ENCODE measurements at places on chromosomes 1 and 21.

- DNase-seq = no peak
These were observed 27.4 kb upstream of the HPDL start for GRCh38 chr1:45299296-45299695.

GRCh38 chr1:169546087-169546995, 39.9 kb downstream of the F5 start:
- no peak for DNase-seq

GRCh38 chr21:25176637-25177412, 430.5 kb downstream of the MRPL39 start:
- no peak for DNase-seq

DNA sequence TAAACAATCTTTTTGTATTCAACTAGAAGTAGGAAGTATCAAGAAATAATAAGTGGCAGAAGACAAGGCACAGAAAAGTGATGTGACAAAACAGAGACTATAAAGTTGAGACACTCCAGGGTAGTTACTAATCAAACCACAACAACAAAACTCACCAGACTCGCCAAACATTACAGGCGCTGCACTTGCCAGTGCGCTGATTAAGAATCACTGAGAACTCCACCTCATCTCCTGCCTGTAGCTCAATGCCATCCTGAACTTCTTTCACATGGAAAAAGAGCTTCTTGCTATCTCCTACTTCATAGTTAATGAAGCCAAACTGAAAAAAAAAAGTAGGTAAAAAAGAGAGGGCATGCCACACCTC, 2.8 kb upstream of the NRAS start:
- no peak for DNase-seq

DNA sequence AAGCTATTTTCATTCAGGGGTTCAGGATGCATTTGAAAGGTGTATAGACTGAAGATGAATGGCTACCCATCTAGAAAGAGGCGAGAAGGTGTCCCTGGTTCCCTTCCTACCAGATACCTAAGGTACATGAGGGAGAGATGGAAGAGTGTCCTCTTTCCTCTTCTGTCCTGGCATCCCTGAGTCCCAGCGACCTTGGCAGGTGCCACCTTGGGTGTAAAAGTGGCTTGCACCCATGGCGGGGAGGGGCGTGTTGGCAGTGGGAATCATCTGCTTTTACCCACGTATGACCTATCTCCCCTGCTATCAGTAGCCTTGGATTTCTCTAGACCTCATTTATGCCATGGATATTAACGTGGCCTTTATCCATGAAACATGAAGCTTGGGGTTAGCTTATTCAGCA, 1126.1 kb downstream of the KCNT2 start:
- DNase-seq = no peak

GRCh38 chr21:37737996-37738395, 178.3 kb downstream of the KCNJ6 start:
- no peak for DNase-seq

GRCh38 chr1:214422137-214422671, 129.2 kb downstream of the PTPN14 start:
- no peak for DNase-seq

DNA sequence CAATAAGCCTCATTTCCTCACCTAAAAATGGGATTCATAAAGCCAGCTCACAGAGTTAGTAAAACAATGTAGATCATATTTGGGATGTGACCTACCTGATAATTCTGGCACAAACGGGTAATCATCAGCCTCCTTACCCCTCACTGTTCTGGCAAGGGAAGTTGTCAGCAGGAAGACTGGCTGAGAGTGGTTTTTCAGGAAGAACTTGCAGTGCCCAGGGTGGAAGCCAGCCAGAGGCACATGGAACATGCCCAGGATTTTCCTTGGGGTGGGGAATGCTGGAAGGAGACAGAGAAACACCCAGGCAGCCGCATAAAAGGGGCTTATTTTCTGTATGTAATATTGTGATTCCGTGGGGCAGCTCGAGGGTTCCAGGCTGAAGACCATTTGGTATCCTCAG, 7.7 kb upstream of the SLC5A9 start:
- no peak for DNase-seq

DNA sequence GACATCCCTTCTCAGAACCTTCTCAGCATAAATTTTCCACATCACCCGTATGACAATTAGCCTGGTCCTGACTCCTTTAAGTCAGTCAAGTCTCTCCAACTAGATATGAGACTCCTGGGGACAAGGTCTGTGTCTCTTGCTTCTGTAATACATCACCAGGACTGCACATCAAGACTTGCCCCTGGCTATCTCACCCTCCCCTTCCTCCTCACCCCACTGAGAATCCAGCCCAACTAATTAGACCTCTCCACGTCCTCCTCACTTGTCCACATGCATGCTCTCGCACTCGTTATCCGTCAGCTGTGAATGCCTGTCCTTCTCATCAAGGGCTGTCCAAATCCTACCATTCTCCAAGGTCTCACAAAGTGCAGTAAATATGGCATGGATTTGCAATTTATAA, 542.8 kb downstream of the PTPRU start:
- DNase-seq = no peak

DNA sequence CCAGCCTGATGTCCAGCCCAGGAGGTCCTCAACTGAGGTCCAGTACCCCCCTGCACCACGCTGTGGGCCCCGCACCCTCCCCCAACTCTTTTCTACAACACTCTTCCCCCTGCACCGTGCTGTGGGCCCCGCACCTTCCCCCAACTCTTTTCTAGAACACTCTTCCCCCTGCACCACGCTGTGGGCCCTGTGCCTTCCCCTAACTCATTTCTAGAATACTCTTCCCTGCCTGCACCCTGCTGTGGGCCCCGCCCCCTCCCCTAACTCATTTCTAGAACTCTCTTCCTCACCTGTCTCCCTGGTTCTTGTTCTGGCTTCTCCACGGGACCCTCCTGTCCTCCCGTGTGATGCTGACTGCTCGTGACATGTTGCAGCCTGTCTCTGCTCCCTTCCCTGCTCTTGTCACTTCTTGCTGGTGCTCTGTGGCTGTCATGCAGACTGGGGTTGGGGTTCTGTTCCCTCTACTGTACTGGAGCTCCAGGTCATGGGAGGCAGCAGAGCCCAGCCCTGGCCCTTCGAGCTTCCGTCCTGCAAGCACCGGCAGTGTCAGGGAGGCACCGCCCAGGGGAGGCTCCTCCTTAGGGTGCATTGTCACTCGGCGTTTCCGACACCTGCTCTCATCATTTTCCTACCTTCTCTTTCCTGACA, 160.1 kb upstream of the COL6A1 start:
- no peak for DNase-seq
